NCI-H524 treated with DMSO at 0.1 percent for 48 hours (cell line): ENCODE measurements at places on chromosomes 7 and 10.
A peak's percentile ranks its signal among the peaks of the same experiment; 100 is the strongest.

GRCh38 chr7:24284699-24285506, 913 bp downstream of the NPY start:
- DNase-seq: no peak

DNA sequence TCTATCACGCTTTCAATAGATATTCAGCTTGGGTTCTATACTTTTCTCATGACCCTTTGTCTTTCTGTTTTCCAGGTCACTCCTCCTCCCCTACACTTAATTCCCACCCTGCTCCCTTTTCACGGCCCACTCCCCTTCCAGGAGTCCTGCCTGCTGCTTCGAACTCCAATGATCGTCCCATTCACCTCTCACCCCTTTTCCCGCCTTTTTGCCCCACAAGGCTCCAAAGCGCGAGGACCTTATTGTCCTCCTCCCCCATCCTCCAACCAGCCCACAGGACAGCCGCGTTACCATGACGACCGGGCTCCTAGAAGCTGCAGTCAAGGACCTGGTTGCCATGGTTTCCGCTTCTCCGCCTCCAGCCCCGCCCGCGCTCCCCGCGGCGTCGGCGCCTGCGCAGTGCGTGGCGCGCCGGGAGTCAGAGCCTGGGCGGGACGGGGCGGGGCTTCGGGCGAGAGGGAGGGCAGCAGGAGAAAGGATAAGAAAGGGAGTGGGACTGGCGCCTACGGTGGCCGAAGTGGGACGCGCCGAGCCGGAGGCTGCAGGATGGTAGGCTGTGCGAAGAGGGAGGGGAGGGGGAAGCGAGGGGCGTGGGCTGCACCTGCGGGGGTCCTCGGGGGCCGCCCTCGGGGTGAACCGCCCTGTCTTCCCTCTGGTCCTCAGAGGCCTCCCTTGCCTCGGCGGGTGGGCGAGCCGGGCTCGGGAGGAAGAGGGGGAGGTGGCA, at the start of gene AP1S1:
Gene AP1S1 (plus strand): TSS at position 508 of the 724 bp plus-strand sequence. CDS start 39 bp downstream, at position 547.
- peak; percentile 80 for DNase-seq

DNA sequence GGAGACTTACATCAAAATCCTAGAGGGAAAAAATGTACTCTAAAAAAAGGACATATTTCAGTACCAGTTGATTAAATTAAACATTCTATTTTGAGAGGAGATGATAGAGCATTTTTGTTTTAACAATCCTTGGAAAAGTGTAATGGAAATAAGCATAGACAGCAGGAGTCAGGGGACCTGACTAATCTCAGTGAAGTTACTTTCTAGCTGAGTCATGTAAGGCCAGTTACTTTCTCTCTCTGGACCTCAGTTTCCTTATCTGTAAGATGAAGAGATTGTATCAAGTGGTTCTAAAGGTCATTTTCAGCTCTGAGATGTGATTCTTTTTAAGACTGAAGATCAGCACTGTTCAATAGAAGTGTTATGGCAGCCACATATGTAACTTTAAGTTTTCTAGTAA, 44.1 kb downstream of the VTI1A start:
- DNase-seq: no peak

GRCh38 chr7:107891636-107892366, 818 bp downstream of the DLD start:
- no peak for DNase-seq

- DNase-seq: no peak
Measured at GRCh38 chr7:6167004-6167551, 105.3 kb downstream of the CYTH3 start.

DNA sequence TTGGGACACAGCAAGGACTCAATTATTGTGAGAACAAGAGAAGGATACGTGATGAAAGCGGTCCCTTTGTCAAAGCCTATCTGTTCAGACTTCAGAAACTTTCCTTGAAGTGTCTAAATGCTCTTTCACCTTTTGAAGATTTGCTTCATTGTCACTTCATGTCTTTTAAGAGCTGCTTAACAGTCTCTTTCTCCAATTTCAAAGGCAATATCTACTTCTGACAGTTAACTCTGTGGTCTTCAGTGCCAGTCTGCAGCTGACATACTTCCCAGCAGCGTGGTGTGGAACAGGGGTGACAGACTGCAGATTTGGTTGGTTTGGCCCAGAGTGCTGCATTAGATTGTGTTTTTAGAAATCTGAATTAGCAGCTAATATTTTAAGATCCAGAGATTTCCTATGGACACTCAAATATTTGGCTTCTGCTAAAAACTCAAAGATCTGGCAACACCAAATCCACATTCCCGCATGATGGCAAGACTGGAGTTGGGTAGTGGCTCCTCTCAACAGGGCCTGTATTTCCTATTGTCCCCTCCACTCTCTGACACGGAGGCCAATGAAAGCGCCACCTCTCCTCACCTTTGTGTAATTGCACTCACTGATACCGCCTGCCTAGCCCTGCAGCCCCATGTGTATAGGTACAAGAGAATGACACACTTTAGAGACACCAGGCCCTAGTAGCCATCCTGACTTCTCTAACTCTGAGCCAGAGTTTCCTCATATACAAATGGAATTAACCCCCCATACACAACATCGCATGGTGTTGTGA, 11.5 kb downstream of the SCRN1 start:
- no peak for DNase-seq

DNA sequence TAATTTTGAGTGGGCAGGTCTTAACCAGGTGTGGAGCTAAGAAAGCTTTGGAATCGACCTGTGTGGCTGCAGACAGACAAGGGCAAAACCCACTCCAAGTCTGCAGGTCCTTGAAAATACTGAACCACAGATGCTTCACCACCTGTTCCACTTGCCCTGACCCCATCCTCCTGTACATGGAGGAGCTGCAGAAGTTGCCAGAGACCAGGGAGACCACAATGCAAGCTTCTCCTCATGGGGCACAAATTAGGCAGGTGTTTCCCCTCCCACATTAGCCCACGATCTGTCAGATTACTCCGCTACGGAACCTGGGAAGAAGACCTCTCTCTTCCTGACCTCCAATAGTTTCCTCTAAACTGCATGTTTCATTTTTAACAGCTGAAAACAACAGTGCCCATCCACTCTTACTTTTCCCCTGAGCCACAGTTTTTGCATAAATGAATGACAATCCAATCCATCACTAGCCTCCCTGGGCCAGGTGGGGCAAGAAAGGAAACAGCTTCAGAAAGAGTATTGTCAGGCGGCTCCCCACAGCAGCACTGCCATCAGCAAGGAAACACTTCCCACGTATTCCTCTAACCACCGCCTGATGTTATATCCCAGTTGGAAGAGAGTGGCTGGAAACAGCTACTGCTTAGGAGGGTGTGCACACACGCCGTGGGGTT, 141.6 kb downstream of the PRKAG2 start:
- DNase-seq: peak; percentile 88

GRCh38 chr10:113528876-113529275, 24.0 kb upstream of the HABP2 start:
- no peak for DNase-seq

DNA sequence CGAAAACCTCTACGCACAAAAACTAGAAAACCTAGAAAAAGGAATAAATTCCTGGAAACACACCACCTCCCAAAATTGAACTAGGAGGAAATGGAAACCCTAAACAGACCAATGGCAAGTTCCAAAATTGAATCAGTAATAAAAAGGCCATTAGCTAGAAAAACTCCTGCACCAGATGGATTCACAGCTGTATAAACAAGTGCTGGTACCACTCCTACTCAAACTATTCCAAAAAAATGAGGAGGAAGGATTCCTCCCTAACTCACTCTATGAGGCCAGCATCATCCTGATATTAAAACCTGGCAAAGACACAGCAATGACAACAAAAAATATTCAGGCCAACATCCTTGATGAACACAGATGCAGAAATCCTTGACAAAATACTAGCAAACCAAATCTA, 228.2 kb downstream of the CHRM2 start:
- no peak for DNase-seq

DNA sequence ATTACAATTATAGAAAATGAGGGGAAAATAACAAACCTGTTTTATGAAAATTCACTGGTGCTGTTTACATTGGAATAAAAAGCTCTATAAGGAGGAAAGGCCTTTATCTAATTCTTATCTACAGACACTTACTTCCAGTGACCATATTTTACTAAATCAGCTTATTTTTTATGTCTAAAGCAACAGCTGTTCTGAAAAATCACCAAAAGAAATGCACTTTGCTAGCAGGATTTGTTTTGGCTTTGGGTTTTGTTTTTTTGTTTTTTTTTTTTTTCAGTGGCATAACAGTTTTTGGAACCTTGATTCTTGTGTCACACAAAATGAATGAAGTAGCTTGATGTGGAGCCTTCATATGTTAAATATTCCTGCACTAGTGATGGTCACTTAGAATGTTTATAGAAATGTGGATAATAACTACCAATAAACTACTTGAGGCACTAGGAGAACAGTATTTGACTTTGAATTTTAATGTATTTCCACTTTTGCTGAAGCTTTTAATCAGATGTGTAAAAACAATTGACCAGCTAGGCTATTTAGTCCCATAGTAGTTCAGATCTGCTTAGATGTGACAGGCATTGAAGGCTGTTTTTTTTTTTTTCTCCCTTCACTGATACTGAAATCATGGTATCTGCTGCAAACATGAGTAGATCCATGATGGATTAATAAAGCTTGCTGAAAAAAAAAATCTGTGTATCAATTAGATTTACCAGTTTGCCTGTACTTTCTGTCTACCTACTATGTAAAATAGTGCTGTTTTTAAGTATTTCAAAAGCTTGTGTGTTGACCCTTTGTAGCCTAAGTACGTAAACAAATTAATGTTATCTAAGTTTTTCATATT, 2.8 kb downstream of the ARL4A start:
- no peak for DNase-seq

DNA sequence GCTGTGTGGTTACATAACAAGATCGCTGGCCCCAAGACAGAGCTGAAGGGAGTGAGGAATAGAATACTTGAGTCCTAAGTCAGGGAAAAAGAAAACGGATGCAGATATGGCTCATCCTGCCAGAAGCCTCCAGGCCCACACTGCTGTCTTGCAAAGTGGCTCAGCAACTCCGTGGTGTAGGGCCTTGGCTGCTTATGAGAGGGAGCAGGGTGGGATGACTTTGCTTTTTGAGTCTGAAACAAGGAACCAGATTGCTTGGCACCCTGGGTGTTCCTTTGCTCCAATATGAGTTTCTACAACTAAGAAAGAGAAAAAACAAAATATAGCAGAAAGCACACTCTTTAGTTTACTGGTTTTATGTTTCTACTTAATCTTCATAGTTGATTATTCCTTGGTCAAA, 193.8 kb upstream of the WDR11 start:
- DNase-seq: no peak

DNA sequence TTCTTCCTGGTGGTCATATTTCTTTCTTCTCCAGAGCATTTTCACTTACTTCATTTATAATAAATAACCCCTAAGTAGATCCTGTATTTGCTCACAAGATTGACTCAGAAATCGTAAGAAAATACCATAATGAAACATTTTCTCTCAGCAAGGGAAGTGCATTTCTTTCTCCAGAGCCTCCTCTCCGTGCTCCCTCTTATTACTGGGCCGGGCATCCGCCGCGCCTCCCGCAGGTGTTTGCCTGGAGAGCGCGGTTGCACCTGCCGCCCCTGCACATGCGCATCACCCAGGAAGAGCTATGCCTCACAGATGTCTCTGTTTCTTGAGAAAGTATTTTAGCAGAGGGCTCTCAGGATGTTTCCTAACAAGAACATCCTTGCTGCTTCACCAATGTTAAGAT, 509.2 kb downstream of the TCERG1L start:
- DNase-seq: no peak

- no peak for DNase-seq
Measured at GRCh38 chr10:102243309-102243708, 2.0 kb upstream of the PITX3 start.

DNA sequence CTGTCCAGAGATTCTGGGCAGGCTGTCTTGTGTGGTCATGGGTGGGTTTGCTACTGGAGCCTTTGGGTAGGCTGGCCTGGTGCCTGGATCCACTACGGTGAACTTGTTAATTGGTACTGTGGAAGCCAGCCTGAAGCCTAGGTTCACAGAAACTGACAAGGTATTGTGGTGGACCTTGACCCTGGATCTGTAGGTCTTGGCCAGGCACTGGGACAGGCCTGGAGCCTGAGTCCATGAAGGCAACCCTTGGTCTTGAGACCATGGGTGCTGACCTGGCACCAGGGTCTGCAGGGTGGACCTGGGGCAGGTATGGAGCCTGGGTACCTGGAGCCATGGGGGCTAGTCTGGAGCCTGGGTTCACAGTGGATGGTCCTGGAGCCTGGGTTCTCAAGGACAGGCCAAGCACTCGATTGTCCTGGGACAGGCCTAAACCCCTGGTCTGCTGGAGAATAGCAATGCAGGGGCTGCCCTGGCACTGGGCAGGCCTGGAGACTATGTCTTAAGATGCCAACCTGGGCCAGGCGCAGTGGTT, 85.8 kb downstream of the CCDC3 start:
- DNase-seq: no peak

DNA sequence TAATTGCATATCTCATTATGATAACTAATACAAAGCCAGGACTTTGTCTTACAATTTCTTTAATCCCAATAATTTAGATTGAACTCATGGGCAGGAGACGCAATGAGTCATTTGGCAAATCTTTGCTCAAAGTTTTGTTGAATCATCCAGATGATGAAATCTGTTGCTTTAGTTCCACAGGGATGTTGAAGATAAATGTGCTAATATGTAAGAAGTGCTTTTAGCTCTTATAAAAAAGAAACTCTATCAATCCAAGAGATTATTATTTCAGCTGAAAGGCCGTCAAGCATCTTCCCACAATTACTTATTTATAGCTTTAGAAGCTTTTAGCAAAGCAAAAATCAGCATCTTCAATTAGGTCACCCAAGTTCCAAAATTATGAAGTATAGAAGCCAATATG, 36.8 kb upstream of the ANK3 start:
- DNase-seq: no peak

GRCh38 chr7:49911909-49912308, 138.5 kb downstream of the VWC2 start:
- no peak for DNase-seq

DNA sequence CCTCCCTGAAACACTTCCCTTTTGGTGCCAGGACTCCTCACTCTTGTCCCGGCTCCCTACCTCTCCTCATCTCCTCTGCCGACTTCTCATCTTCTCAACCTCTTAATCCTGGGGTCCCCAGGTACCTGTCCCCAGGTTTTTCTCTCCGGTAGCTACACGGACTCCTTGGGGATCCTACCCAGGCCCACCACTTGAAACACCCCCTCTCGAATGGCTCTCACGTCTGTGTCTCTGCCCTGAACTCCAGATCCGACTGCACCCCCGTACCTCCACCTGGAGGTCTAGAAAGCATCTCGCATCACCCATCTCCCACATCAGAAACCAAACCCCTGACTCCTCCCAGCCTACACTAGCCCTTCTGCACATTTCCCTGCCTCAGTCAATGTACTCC, 4.8 kb downstream of the TBATA start:
- DNase-seq: no peak

- DNase-seq: no peak
Measured at GRCh38 chr7:44318332-44318731, 7.1 kb downstream of the CAMK2B start.

GRCh38 chr7:24200407-24200966, 83.5 kb upstream of the NPY start:
- DNase-seq: no peak
